ENCODE measurements at places on chromosomes 5 and 9.
A peak's percentile ranks its signal among the peaks of the same experiment; 100 is the strongest.

GRCh38 chr9:22919423-22919822 is 472.8 kb downstream of the DMRTA1 start:
- no peak for DNase-seq

DNA sequence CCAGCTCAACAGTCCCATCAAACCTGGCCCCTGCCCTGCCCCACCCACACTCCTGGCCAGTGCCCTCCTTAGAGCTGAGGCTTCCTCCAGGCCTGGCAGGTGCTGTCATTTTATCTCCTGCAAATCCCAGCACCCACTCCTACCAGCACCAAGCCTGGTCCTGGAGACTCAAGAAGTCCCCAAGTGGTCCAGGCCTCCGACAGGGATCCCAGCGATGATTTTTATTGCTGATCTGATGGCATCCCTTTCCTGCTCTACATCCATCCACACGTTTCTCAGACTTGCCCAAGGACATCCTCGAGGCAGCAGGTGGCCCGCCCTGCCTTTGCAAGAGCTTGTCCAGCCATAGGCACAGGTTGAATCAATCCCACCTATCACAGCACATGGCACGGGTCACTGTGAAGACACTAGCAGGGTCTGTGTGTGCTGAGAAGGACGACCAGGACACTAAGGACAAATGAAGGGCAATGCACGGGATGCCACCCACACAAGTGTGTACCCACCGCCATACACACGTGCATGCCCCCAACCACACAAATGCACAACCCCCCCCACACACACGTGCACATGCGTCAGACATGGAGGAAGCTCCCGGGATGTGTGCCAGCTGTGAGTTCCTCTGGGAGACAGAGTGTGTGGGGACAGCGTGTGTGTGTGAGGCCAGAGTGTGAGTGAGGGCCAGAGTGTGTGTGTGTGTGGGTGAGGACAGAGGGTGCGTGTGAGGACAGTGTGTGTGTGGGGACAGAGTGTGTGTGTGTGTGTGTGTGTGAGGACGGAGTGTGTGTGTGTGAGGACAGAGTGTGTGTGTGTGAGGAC is 62.4 kb upstream of the UBAC1 start:
- DNase-seq: no peak

- DNase-seq: peak; percentile 55
These were observed 49.0 kb upstream of the POU5F2 start for GRCh38 chr5:93790401-93790800.

DNA sequence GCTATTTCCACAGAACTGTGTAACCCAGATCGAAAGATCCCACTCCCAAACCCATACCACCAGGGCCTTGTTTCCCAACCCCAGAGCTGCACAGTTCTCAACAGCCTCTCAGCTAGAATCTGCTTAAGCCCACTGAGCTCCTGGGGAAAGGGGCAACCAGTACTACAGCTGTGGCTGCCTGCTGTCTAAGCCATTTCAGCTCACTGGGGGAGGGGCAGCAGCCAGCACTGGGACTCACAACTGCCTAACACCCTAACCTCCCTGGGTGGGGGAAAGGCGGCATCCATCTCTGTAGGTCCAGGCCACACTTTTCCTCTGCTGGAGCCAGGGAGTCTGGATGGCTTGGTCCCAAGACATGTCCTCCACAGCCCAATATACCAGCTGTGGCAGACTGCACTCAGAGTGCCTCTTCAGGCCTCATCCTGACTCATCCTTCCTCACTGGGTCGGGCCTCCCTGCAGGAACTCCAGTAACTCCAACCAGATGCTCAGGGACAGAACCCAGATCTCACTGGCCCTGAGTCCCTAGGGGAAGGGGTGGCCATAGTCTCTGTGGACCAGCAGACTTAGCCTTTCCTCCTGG is 241.4 kb downstream of the HINT1 start:
- no peak for DNase-seq

- DNase-seq: peak; percentile 0
These were observed 1164.6 kb upstream of the CDH18 start for GRCh38 chr5:21152611-21153010.

DNA sequence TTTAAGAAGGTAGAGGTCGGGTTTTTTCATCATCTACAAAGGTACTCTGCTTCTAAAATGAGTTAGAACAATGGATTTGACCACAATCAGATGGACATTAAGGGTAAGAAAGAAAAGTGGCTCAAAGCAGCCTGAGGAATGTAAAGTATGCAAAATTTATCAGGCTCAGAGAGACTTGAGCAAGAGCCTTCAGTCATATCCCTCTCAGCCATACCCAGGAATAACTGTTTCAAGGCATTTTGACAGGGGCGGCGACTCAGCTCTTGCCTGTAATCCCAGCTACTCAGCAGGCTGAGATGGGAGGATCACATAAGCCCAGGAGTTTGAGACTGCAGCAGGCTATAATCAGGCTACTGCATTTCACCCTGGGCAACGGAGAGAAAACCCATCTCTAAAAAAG is 38.8 kb upstream of the ANXA2R start:
- no peak for DNase-seq

GRCh38 chr5:1728846-1729245 is 70.8 kb downstream of the MRPL36 start:
- no peak for DNase-seq

DNA sequence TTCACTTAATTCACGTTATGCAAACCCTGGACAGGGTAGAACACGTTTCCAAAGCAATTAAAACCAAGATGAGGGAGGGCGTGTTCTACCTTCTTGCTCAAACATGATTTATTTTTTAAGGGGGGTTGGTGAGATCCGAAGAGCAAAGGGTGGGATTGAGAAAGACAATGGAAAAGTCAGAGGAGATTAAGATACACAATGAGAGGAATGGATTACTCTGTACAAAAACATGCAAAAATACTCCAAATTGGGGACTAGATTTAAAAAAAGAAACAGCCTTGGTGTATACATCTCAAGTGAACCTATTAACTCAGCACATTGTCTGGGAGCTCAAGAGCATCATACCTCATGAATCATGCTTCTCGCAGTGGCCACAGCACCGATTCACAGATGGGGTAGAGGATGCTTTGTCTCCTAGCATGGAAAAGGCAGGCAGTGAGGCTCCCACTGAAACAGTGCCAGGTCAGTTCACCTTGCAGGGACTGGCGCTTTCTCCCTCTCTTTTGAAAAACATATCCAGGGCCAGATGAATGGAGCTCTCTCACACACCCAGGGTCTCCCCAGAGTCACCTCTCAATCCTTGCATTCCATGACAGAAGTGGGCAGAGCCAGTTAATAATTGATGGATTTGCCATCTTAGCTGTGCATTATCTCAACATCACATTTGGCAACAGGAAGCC is 459.7 kb downstream of the BNC2 start:
- no peak for DNase-seq

DNA sequence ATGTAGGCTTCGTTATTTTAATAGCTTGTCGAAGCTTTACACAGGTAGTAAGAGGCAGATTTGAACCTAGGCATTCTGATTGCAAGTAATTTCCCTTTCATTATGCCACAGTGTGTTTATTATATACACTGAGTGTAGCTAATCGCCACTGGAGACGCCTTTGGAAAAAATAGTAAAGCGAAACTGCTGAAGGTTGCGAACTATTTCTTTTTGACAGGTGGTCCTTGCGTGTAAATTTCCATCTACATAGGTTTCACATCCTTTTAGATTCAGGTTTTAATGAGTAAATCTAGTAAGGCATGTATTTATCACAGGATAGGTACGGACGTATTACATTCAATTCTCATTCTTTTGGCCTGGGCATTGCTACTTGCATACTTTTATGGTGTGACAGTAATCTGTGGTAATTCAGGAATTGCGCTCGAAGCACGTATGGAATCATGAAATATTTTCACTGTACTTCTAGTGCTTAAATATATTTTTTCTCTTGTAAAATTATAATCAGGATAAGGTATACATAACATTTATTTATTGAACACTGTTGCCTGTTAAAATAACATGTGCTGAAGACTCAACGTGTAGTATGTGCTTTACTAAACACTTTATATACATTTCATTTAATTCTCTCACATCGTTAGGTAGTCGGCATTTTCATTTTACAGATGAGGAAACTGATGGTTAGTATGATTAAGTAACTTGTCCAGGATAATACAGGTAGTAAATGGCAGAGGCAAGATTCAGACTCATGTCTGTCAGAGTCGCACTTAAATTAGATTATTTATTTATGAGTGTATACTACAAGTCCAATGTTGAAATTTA is 1.8 kb downstream of the MARCHF6 start:
- DNase-seq: peak; percentile 48

DNA sequence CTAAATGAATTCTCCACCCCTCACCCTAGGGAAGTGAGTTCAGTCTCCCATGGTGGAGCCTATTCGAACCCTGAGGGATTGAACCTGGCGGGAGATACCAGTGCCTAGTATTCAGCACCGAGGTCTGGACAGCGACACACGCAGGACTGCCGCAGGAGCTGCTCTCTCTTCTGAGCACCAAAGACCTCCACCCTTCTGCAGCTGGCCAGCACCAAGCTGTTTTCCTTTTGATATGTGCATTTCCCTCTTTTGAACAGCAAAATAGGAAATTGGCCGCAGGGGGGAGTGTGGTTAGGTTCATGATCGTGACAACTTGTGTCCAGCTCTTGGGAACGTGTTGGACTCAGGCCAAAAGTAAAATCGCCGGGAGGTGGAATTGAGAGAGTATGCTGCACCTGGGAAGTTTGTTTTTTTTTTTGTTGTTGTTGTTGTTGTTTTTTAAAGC is 1.2 kb upstream of the PCSK1 start:
- DNase-seq: peak; percentile 39

DNA sequence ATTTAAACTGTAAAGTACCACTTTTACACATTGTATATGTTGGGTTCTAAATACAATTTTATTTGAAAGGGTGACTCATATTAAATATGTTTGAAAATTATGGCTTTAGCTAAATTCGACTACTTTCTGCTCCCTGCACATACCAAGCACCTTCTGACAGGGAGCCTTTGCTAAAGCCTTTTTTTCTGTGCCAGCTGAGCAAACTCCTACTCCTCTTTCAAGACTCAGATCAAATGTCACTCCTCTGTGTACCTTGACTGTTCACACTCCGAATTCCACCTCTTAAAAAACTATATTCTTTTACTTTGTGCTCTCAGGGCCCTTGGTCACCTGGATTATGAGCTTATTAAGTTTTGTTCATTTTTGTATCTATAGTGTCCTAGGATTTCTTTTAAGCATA is 6.5 kb upstream of the OXCT1 start:
- DNase-seq: no peak

DNA sequence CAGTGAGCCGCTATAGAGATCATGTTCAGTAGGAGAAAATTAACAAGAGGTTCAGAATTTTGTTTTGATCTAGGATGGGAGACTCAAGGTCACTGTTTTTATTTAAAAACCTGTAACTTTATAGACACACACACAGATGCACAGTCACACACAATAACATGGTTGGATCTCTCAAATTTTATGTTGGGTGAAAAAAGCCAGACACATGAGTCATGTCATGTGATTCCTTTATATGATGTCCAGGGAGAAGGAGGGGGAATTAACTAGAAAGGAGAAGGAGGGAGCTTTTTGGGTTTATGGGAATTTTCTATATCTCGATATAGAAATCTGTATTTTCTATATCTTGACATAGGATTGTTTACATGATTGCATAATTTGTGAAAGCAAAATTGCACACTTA is 17.1 kb downstream of the C6 start:
- no peak for DNase-seq

GRCh38 chr5:43432486-43433375 is 20.5 kb upstream of the CCL28 start:
- peak; percentile 30 for DNase-seq

GRCh38 chr5:149586708-149587318 is 5.5 kb downstream of the ARHGEF37 start:
- DNase-seq: no peak

- DNase-seq: no peak
These were observed 129.4 kb downstream of the TUSC1 start for GRCh38 chr9:25548847-25549246.

GRCh38 chr5:89932771-89933181 is 476.8 kb downstream of the CETN3 start:
- no peak for DNase-seq

- peak; percentile 67 for DNase-seq
These were observed 30.6 kb upstream of the IQGAP2 start for GRCh38 chr5:76372323-76373054.

GRCh38 chr9:31089549-31090221 is 1294.8 kb upstream of the ACO1 start:
- no peak for DNase-seq

DNA sequence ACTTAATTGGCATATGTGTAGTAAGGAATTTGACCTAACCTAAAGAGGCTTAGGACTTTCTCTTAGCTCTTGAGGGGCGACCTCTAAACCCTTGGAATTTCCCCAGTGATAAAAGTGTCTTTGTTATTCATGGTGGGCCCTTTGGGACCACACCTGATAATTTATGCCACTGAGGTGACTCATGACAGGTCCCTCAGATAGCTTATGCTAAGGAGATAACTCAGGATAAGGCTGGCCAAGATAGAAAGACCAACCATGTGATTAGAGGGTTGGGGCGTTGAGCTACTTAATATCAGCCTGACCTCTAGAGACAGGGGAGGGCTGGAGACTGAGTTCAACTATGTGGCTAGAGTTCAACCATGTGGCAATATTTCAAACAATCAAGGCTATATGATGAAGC is 218.1 kb downstream of the AP3B1 start:
- DNase-seq: no peak

DNA sequence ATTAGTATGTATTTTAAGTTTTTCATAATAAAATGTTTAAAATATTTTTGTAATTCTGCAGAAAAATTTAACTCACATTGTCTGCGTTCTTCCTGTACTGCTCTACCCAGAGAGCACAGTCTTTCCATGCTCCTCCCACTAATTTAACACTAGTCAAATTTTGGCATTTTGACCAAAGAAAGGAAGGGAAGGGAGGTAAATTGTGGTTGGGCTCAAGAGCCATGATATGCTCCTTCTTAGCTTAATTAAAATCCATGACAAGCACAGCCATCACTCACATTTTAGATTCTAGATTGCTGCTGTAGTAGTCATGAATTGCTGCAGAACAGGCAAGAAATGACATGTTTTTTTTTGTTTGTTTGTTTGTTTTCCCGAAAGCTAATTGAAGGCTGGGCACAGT is 98.4 kb downstream of the NLN start:
- no peak for DNase-seq

DNA sequence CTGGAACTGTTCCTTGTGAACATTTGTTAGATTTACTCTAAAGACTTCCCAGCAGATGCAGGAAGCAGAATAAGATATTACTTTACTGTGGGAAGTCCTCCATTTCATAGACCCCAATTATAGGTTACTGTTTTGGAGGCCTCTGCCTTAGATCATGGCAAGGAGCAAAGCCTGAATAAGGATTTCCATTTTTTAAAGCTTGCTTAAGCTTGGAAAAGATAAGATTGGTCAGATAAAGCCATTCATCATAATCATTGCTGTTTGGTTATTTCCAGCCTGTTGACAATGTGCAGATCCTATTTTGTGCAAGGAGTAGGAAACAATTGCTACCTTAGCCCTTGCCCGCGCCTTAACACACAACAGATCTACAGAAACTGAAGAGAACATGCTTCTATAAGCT is 129.5 kb upstream of the ITGA1 start:
- no peak for DNase-seq

DNA sequence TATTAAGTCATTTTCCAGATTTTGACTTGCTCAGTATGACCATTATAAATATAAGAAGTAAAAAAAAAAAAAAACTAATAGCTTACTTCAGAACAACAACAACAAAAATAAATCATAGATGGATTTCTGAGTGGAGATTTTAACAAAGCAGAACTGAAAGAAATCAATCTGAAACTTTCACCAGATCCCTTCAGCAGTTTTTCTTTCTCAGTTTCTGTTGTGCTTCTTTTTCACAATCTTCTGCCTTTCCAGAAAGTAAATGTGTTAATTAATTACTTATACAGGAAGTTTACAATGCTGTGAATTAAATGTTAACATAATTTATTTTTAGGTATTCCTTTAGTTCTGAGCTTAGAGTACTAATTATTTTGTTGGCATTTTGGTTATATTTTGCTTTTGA is 73.5 kb downstream of the CHSY3 start:
- no peak for DNase-seq

All from suppressor macrophage treated with lipopolysaccharide for 4 hours (primary cell).